Activated CD4-positive, alpha-beta memory T cell treated with anti-CD3 and anti-CD28 coated beads, Interleukin-2, amount 10 ng/mL, durations not matched to agents 7 days and 5 days (primary cell): ENCODE measurements at places on chromosomes 3 and 15. TPM values are rescaled to one million over a fixed set of nuclear protein-coding genes. Genes with fewer than 3 reads are reported as not detected.

The SH2D7 gene
- not detected for total RNA-seq

The CYP8B1 gene
- not detected for total RNA-seq

The CAMK2N2 gene
- not detected for total RNA-seq

The SATB1 gene
- 263 TPM for total RNA-seq

The TM4SF4 gene
- total RNA-seq: not detected

The CCR9 gene
- 0.28 TPM for total RNA-seq

The KY gene
- total RNA-seq: not detected

GRCh38 chr15:68047826-68048225 lies 6.3 kb upstream of the PIAS1 start:
- H3K27me3 ChIP-seq: peaks cover 13% of the 10 kb centered on the region
- DNase-seq: no peak
- H3K4me1 ChIP-seq: peaks cover 6% of the 10 kb centered on the region
- H3K36me3 ChIP-seq: peaks cover 7% of the 10 kb centered on the region
- H3K27ac ChIP-seq: no peak overlapping the region

DNA sequence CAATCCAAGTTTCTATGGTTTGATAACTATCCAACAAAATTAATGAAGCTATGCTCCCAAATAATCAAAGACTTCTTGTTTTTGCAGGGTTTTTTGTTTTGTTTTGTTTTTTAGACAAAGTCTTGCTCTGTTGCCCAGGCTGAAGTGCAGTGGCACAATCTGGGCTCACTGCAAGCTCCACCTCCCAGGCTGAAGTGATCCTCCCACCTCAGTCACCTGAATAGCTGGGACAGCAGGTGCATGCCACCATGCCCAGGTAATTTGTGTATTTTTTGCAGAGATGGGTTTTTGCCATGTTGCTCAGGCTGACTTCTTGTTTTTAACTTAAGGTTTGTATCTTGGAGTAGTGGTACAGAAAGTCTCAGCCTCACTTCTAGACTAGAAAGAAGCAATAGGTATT lies 11.0 kb upstream of the GATM start:
- DNase-seq: no peak
- H3K4me1 ChIP-seq: peaks cover 4% of the 10 kb centered on the region
- H3K27ac ChIP-seq: no peak overlapping the region
- peaks cover 34% of the 10 kb centered on the region for H3K27me3 ChIP-seq
- no peak overlapping the region for H3K4me3 ChIP-seq

DNA sequence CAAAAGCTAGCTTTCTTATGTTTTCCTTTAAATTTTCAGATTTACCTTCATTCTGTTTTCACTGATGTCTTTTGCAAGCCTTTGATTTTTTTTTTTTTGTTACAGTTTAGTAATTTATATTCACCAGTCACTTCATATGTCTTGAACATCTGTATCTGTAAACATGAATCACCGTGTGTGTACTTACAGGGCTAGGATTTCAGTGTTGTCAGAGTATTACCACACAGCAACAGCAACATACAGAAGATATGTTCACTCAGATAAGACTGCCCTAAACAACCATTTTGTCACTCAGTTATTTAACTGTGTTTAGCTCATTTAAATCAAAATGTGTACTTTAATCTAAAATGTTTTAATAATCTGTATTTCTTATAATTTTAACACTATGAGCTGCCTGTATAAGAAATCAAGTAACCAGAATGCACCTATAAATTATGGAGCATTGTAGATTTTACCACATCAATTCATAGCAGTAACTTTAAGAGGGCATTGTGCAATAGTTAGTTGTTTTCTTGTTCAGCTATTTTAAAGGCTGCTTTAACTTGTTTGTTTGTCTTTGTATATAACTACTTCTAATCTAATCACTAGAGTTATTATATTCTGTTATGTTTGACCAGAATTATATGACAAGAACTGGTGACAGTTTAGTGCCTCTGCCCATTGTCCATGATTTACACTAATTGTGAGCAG lies 50.4 kb downstream of the GHSR start:
- H3K4me1 ChIP-seq: no peaks in the 10 kb centered on the region
- H3K27me3 ChIP-seq: no peaks in the 10 kb centered on the region
- H3K27ac ChIP-seq: no peak overlapping the region
- H3K36me3 ChIP-seq: peaks cover 11% of the 10 kb centered on the region
- H3K4me3 ChIP-seq: no peak overlapping the region

DNA sequence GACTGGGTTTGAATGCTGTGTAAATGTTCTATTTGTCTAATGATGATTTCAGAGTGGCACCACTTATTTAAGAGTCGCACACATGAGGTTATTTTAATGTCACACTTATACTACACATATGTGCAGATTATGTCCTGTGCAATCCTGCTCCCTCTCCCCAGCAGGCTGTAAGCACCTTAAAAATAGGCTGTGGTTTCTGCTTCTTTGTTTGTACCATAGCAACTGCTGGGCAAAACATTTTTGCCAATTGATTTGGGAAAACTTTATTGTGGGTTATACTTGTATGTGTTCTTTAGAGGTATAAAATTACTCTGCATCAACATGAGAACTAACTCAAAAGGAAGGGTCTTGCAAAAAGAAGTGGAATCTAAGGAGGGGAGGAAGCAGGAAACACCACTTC lies 318.5 kb downstream of the NTRK3 start:
- no peak overlapping the region for H3K27ac ChIP-seq
- no peak for DNase-seq
- no peaks in the 10 kb centered on the region for H3K27me3 ChIP-seq
- no peaks in the 10 kb centered on the region for H3K36me3 ChIP-seq
- no peaks in the 10 kb centered on the region for H3K4me1 ChIP-seq

DNA sequence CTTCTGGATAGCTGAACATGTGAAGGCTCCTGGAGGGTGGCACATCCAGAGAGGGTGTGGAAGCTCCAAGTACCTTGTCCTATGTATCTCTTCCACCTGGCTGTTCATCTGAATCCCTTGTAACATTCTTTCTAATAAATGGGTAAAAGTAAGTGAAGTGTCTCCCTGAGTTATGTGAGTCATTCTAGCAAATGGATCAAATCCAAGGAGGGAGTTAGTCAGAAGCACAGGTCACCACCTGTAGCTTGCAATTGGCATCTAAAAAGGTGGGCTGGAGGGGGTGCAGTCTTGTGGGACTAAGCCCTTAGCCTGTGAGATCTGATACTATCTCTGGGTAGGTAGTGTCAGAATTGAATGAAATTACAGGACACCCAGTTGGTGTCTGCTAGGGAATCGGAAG lies 71.0 kb downstream of the WWTR1 start:
- H3K36me3 ChIP-seq: no peaks in the 10 kb centered on the region
- H3K4me3 ChIP-seq: no peak overlapping the region
- H3K27ac ChIP-seq: no peak overlapping the region
- DNase-seq: no peak
- H3K27me3 ChIP-seq: peaks cover 22% of the 10 kb centered on the region
- H3K4me1 ChIP-seq: peaks cover under 1% of the 10 kb centered on the region

DNA sequence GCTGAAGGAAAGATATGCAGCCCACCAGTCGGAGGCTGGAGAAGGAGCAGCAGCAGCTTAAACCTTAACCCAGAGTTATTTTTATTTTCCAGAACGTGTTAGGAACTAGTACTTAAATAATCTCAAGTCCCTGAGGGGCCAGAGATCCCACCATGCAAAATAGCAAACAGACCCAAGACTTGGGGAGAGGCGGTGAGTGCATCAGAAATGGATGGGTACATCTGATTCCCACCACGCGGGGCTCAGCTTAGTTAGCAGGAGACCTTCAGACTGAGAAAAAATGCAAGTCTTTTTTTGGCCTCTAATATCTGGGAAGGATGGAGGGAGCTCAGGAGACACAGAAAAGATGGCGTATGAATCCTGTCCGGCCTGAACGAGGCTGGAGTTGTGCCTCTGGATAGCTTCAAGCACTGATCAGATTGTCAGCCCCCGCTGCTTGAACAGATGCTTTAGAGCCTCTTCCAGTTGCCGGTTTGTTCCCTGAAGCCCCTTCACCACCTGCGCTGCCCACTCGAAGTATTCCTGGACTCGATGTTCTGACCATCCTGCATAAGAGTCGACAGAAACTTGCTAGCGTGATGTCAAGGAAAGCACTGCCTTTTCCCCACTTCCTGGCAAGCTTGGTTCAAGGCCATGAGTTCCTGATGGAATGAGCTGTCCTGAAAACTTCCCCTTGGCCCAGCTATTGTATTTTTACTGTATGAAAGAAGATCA lies 1.3 kb downstream of the HDDC3 start:
- H3K27ac ChIP-seq: peak overlapping the region; percentile 99
- H3K36me3 ChIP-seq: peaks cover 22% of the 10 kb centered on the region
- H3K4me1 ChIP-seq: peaks cover 54% of the 10 kb centered on the region
- peak; percentile 27 for DNase-seq
- H3K4me3 ChIP-seq: peak overlapping the region; percentile 99

- no peaks in the 10 kb centered on the region for H3K27me3 ChIP-seq
- no peaks in the 10 kb centered on the region for H3K4me1 ChIP-seq
- no peak for DNase-seq
- no peaks in the 10 kb centered on the region for H3K36me3 ChIP-seq
Measured at GRCh38 chr15:46622851-46623250, 988.0 kb downstream of the SQOR start.

GRCh38 chr15:66644869-66645268 lies 57.2 kb upstream of the SMAD6 start:
- H3K27ac ChIP-seq: no peak overlapping the region
- H3K4me1 ChIP-seq: no peaks in the 10 kb centered on the region
- H3K36me3 ChIP-seq: no peaks in the 10 kb centered on the region
- DNase-seq: no peak
- no peak overlapping the region for H3K4me3 ChIP-seq
- H3K27me3 ChIP-seq: no peaks in the 10 kb centered on the region

GRCh38 chr3:140832883-140833282 lies 108.8 kb upstream of the SLC25A36 start:
- no peak overlapping the region for H3K27ac ChIP-seq
- H3K27me3 ChIP-seq: peaks cover 12% of the 10 kb centered on the region
- H3K4me3 ChIP-seq: no peak overlapping the region
- no peak for DNase-seq
- H3K36me3 ChIP-seq: no peaks in the 10 kb centered on the region

DNA sequence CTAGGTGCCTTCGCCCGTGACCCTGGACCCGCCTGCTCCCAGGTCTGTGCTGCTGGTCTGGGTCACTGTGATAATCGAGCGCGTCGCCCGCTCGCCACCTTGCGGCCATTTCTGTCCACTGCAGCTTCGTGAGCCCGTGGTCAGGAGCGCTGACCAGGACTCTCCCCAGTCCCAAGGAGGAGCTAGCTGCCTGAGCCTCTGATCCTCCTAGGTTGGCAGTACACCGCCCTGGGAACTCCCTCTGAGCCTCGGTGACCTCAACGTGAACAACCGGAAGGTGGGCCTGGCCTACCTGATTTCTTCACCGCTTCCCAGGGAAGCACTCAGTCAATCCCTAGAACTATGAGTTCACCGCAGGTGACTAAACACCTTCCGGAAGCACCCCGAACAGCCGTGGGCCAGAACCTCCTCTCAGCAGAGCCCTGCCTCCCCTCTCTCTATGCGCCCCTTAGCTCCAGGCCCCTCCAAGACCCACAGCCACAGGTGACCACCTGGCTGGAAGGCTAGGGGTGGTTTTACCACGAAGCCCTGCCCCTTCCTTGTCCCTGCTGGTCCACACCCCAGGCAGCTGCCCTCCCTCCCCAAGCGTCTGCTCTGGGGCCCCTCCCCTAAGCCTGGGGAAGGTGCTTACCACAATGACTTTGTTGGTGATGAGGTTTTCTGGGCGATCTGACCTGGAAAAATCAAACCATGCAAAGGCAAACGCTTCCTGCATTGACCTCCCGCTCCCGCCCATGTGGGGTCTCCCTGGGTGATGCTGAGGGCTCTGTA lies 9.7 kb downstream of the PLA2G4D start:
- peaks cover 21% of the 10 kb centered on the region for H3K27me3 ChIP-seq
- H3K36me3 ChIP-seq: no peaks in the 10 kb centered on the region
- peaks cover 15% of the 10 kb centered on the region for H3K4me1 ChIP-seq
- H3K27ac ChIP-seq: no peak overlapping the region

GRCh38 chr3:116238846-116239565 lies 206.3 kb downstream of the LSAMP start:
- no peak overlapping the region for H3K4me3 ChIP-seq
- no peaks in the 10 kb centered on the region for H3K4me1 ChIP-seq
- H3K27me3 ChIP-seq: no peaks in the 10 kb centered on the region
- DNase-seq: no peak
- no peak overlapping the region for H3K27ac ChIP-seq

DNA sequence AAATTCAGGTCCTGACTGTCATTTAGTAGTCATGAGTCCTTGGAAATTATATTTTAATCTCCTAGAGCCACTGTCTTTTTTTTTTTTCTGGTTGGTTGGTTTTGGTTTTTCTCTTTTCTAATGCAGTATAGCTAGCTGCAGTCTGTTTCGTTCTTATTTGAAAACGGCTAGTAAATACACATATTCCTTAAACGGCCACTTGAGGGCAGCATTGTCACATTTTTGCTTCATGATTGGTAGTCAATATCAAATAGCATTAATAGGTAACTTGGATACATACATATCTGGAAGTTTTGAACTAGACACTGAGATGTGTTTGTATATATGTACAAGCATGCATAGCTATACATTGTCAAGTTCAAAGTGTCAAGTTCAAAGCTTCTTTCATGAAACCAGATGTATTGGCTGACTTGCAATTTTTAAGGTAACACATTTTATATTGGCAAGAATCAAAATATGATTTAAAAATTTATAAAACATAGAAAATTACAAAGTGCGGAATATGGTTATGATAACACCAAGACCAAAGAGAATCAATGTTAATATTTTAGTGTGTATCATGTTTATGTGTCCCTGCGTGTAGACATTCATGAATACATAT lies 22.5 kb downstream of the GABRA5 start:
- no peak overlapping the region for H3K27ac ChIP-seq
- DNase-seq: peak; percentile 67
- no peaks in the 10 kb centered on the region for H3K27me3 ChIP-seq
- H3K4me1 ChIP-seq: no peaks in the 10 kb centered on the region
- no peaks in the 10 kb centered on the region for H3K36me3 ChIP-seq

GRCh38 chr15:71114066-71114680 lies 1.1 kb upstream of the THSD4 start:
- no peak for DNase-seq
- no peaks in the 10 kb centered on the region for H3K36me3 ChIP-seq
- H3K4me3 ChIP-seq: no peak overlapping the region

DNA sequence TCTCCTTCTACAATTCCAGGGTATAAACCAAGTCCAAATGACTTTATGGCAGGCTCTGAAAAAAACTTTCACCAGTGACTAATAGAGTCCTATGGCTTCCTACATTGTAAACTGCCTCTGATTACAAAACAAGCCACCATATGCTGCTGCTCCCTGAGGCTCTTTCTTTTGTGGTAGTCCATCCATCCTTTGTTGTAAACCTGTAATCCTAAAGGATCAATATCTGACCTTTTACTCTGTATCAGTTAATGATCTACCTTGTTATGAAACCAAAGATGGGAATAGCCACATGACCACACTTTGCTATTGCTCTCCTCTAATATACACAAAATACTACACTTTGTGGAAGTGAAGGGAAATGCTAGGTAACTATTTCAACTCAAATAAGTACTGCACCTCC lies 434.7 kb upstream of the AGTR1 start:
- no peak overlapping the region for H3K4me3 ChIP-seq
- peaks cover 1% of the 10 kb centered on the region for H3K27me3 ChIP-seq
- DNase-seq: no peak

DNA sequence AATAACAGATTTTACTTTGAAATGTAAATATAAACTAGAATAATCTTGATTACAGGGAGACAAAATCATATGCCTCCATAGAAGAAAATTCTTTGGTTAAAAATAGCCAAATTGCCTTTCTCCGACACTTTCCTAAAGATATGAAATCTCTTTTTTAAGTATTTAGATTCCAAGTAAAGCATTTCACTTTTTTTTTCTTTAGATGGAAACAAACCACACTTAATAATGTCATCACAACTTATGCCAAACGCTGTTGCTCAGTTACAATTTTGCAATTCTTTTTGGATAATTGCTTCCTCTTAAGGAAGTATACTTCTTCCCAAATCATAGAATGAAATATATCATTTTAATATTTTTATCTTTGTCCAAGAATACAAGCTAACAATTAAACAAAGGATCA lies 294.1 kb upstream of the ARL6 start:
- no peak overlapping the region for H3K4me3 ChIP-seq
- no peak overlapping the region for H3K27ac ChIP-seq
- DNase-seq: no peak
- H3K36me3 ChIP-seq: no peaks in the 10 kb centered on the region
